ENCODE measurements at places on chromosomes 6 and 20.

- DNase-seq, result no peak
Measured at GRCh38 chr20:52722926-52723688, 249.1 kb upstream of the TSHZ2 start.

DNA sequence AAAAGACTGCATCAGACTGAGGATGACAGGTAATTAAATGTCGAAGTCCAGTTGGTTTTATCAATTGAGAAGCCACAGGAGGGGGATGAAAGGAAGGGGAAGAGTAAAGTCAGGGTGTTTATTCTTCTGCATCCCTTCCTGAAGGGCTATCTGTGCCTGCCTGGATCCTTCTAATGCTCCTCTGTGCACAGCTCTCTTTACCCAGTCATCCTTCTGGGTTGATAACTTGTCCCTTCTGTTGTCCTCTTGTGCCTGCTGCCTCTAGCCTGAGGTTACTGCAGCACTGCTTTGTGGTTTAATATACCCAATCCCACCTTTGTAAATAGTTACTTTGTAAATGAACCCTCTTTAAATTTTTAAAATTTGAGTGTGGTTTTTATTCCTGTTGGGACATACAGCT is 1127.3 kb downstream of the EPHA7 start:
- no peak for DNase-seq

- DNase-seq, result no peak
Measured at GRCh38 chr20:51374456-51374830, 168.1 kb downstream of the NFATC2 start.

DNA sequence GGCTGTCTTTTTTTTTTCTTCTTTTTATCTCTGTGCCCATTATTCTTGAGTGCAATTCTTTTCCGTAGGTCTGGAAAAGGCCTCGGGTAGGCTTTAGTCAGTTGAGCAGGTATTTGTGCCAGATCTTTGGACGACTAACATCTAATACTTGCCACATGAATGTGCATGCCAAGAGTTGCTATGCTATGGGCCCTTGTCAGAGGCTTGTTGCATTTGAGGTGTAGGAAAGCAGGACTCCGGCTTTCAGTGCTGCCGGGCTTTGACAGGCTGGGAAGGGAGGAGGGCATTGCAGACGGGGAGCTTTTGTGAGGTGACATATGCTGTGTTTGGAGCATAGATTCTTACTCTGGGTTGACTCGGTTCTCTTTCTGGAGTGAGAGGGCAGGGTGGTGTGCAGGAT is 10.2 kb downstream of the LRRC1 start:
- DNase-seq, result no peak

GRCh38 chr6:63923139-63923739 is 287.6 kb downstream of the PHF3 start:
- no peak for DNase-seq

DNA sequence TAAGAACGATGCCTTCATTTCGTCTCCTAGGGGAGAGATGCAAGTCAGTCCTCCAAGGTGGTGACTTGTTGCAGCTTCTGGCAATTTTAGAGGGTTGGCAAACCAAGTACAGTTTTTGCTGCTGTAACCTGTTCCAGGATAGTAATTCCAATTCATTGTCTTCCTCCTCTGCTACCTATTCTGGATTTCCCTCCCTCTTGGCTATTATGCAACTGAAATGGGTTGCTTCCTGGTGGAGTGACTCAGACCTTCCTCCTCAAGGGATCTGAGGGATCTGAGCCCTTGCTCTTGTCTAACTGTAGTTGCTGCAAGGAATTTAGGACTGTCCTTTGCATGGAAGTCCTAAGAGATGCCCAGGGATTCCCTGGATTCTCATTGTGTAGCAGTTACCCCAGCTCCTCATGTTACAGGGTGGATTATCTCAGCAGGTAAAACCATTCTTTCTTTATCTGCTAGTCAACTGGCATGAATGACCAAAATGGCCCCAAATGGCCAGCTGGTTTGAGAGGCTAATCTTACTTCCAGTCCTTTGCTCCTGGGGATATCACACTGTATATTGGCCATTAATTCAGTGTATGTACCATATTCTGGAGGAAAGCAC is 17.6 kb upstream of the ELMO2 start:
- DNase-seq, result no peak

DNA sequence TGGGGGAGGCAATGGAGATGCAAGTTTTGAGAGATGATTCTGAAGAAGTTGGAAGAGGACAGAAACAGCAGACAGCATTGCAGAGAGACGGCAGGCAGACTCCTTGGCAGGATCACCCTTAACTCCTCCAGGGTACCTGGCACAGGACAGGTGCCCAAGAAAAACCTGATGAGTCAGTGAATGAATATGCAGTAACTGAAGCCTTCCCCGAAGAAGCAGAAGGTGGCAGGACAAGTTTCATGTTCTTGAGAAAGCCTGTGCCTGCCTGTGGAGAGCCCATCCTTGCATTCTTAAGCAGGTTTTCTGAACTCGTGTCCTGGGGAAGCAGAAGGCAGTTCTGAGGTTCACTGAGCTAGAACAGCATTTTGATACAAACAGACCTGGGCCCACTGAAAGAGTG is 79.6 kb upstream of the SASH1 start:
- no peak for DNase-seq

DNA sequence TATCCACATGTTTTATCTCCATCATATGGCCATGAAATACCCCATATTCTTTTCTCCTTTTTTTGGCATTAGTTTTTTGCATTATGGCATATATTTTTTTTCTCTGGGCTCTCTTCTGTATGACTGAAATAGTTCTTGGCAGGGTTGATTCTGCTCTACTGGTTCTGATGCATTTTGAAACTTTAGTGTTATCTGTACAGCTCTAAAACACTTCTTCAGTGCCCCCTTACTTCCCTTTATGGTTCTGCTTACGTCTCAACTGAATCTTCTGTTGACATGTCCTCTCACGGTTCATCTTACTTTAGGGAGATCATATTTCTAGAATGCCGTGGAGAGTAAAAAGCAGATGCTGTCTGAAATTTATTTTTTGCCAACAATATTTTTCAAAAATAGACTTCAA is 23.2 kb upstream of the TXNDC5 start:
- no peak for DNase-seq

DNA sequence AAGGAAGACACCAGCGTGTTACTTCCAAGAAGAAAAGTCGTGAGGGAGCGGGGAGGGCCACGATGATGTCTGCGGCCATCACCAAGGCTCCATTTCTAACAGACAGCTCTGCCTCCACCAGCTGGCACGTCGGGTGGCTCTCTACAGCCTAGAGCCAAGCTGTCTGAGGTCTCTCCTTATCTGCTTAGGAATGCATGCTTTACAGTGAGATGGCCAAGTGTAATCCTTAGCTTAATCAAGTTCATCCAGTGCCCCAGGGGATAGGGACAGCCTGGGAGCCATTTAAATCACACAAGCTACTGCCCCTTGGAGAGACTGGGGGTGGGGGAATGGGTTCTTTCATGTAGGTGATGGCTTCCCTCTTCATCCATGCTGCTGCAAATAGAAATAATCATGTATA is 213.8 kb upstream of the CST7 start:
- DNase-seq, result no peak

- DNase-seq, result no peak
Measured at GRCh38 chr6:46412662-46413061, 78.6 kb downstream of the RCAN2 start.

GRCh38 chr6:167513778-167514177 is 188.9 kb downstream of the TTLL2 start:
- DNase-seq, result no peak

DNA sequence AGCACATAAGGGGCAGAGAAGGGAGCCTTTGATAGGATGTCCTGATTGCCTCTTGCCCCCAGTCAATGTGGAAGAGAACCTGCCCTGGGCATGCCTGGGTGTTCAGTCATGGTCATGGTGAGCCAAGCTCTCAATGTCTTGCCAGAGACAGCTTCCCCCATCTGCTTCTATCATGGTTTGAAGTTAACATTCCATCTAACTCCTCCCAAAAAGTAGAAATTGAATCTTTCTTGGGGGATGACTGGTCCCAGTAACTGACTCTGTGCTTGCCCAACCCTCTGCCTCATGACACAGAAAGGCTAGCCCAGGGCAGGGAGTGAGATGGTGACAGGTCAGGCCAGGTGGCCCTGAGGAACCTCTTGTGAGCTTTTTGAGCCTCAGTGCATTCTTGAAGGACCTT is 60.1 kb downstream of the ADTRP start:
- DNase-seq, result no peak

GRCh38 chr20:50649590-50649989 is 41.8 kb downstream of the RIPOR3 start:
- DNase-seq, result no peak

DNA sequence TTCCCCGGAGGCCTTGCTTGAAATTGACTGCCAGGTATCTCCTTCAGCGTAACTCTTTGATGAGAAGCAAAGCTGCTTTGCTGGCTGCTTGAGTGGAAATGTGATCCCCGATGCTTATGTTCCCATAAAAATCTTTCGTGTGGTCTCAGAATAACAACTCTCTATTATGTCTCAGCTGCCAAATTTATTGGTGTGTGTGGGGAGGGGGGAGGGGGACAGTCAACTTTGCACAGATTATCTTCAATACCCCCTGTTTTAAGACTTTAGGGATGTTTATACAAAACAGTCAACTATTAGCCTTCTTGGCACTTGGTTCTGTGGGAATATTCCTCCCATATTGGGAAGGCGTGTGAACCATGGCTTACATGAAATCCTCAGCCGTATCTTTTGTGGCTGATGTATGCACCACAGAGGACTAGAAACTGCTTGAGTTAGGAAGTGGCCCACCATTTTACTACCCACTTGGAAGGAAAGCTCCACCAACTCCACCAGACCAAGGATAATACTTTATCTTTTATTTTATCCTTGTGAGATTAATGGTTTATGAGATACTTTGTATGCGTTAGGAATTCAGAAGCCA is 101.5 kb upstream of the SLC24A3 start:
- DNase-seq, result no peak

- no peak for DNase-seq
Measured at GRCh38 chr20:35877611-35878010, 76.7 kb downstream of the SCAND1 start.

DNA sequence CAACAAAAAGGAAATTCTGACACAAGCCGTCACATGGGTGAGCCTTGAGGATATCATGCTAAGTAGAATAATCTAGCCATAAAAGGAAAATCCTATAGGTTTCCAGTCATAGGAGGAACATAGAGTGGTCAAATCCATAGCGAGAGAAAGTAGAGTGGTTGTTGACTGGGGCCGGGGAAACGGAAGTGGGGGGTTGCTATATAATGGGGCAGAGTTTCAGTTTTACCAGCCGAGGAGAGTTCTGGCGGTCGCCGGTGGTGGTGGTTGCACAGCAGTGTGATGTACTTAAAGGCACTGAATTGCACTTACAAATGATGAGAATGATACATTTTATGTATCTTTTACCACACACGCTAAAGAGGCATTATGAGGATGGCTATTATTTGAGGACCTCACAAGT is 4.9 kb downstream of the GPR31 start:
- no peak for DNase-seq

GRCh38 chr6:139486476-139486799 is 112.0 kb upstream of the CITED2 start:
- no peak for DNase-seq

DNA sequence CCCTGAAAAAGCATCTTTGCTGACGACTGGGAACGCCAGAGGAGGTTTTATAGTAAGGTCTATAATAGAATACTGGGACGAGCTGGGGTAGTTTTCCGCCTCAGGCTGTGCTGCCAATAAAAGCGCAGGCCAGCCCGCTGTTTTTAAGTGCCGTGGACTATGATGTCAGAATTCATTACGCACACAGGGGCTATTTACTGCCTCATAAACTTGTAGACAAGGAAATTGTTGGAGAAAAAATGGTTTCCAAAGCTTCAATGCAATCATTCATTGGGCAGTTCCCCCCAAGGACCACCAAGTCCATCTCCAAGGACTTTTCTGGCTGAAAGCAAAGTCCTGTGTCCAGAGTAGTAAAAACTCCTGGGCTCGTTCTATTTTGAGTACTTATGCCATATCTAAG is 20.4 kb upstream of the FOXF2 start:
- DNase-seq, result no peak

- no peak for DNase-seq
Measured at GRCh38 chr6:94349227-94349626, 929.9 kb upstream of the EPHA7 start.

Data from posterior cingulate gyrus (tissue), 11 donors.